Spinal cord (tissue), 10 donors: ENCODE measurements at places on chromosomes 4 and X.

DNA sequence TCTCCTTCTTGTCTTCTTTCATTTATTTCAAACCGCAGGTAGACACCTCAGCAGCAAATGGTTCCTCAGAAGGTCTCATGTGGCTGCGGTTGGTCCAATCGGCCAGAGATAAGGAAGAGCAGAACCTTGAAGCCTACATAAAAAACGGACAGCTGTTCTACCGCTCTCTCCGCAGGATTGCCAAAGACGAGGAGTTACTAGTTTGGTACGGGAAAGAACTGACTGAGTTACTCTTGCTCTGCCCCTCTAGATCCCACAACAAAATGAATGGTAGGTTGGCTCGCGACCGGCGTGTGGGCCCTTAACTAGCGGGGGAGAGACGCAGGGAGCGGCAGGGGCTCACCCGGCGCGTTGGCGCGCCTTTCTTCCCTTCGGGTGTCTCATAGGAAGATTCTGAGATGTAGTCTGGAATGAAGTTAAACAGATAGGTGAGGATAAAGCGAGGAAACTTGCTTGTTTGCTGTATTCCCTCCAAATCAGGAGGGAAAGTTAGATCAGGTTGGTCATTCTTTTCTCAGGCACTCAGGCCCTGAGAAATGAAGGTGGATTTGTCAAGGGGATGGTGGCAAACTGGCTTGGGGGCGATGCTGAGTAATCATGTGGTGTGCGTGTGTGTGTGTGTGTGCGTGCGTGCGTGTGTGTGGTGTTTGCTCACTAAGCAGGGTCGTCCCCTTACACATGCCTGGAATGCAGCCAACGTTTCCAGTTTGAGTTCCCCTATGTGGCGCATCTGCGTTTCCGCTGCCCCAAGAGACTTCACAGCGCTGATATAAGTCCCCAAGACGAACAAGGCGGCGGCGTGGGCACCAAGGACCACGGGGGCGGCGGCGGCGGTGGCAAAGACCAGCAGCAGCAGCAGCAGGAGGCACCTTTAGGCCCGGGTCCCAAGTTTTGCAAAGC is 4.2 kb downstream of the PRDM8 start:
- H3K4me1 ChIP-seq = peaks cover 32% of the 10 kb centered on the region
- peak overlapping the region; percentile 36 for H3K27ac ChIP-seq
- peaks cover 66% of the 10 kb centered on the region for H3K27me3 ChIP-seq

GRCh38 chrX:149298111-149298510 is 207.0 kb downstream of the IDS start:
- no peaks in the 10 kb centered on the region for H3K4me1 ChIP-seq
- H3K27me3 ChIP-seq = no peaks in the 10 kb centered on the region
- no peak overlapping the region for H3K4me3 ChIP-seq
- no peak for DNase-seq
- H3K27ac ChIP-seq = no peak overlapping the region

GRCh38 chr4:169621731-169622492 is 1.5 kb downstream of the CLCN3 start:
- H3K4me1 ChIP-seq = no peaks in the 10 kb centered on the region
- H3K27me3 ChIP-seq = no peaks in the 10 kb centered on the region
- H3K36me3 ChIP-seq = no peaks in the 10 kb centered on the region
- DNase-seq = no peak
- H3K27ac ChIP-seq = no peak overlapping the region

DNA sequence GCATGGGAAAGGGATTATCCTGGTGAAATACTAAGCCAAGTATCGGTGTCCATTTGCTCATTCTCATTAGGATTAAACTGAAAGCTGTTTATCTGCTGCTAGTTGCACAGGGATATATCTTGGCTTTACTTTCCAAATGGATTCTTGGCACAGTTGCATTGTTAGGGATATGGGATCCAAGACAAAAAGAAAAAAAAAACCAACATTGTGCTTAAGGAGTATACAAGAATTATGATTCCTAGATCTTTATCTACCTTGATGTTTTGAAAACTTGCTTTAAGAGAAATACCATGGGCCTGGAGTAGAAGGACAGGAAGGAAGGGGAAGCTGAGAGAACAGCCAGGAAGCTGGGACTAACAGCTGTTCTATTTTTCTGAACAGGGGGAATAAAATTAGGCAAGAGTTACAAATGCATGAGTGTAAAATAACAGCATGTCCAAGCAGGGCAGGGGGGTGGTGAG is 107.6 kb downstream of the ATXN3L start:
- no peak overlapping the region for H3K4me3 ChIP-seq
- no peaks in the 10 kb centered on the region for H3K36me3 ChIP-seq
- H3K27ac ChIP-seq = no peak overlapping the region
- H3K27me3 ChIP-seq = peaks cover 15% of the 10 kb centered on the region
- no peaks in the 10 kb centered on the region for H3K4me1 ChIP-seq
